ENCODE measurements at places on chromosomes 5 and 9. TPM values are rescaled to one million over a fixed set of nuclear protein-coding genes. Genes with fewer than 3 reads are reported as not detected.

GRCh38 chr9:75539523-75539922, 350.9 kb upstream of the PCSK5 start:
- H3K4me1 ChIP-seq: no peaks in the 10 kb centered on the region
- no peaks in the 10 kb centered on the region for H3K27me3 ChIP-seq
- no peak overlapping the region for H3K27ac ChIP-seq
- H3K4me3 ChIP-seq: no peak overlapping the region
- no peaks in the 10 kb centered on the region for H3K36me3 ChIP-seq

- H3K4me3 ChIP-seq: peak overlapping the region; percentile 66
- H3K27ac ChIP-seq: peak overlapping the region; percentile 94
- DNase-seq: no peak
- no peaks in the 10 kb centered on the region for H3K36me3 ChIP-seq
- no peaks in the 10 kb centered on the region for H3K27me3 ChIP-seq
Measured at GRCh38 chr5:118988866-118989180, 476 bp upstream of the DTWD2 start.

CBY3 gene
- total RNA-seq: not detected

GRCh38 chr9:130634191-130634768, 30.1 kb upstream of the PRDM12 start:
- no peak for DNase-seq
- no peaks in the 10 kb centered on the region for H3K4me1 ChIP-seq
- H3K27ac ChIP-seq: no peak overlapping the region
- no peaks in the 10 kb centered on the region for H3K27me3 ChIP-seq
- peaks cover 97% of the 10 kb centered on the region for H3K36me3 ChIP-seq

DNA sequence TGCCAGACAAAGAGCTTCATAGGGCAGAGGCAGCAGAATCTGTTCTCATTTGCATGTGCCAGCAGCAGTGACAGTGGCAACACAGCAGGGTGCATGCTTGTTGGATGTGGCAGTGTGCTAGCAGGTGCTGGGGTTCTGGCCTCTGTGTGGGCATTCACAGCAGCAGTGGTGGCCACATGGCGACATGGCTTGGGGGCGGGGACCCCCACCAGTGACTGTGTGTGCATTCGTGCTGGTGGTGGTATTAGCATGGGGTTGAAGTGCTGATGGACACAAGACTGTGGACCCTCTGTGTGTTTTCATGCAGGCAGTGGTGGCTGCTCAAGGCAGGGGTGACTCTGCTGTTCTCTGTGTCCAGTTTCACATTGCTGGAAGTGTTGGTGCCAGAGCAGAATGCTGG, 183.2 kb upstream of the PDE4D start:
- no peaks in the 10 kb centered on the region for H3K36me3 ChIP-seq
- no peak overlapping the region for H3K4me3 ChIP-seq
- H3K27ac ChIP-seq: no peak overlapping the region
- no peaks in the 10 kb centered on the region for H3K27me3 ChIP-seq

GABRG2 gene
- not detected for total RNA-seq

DNA sequence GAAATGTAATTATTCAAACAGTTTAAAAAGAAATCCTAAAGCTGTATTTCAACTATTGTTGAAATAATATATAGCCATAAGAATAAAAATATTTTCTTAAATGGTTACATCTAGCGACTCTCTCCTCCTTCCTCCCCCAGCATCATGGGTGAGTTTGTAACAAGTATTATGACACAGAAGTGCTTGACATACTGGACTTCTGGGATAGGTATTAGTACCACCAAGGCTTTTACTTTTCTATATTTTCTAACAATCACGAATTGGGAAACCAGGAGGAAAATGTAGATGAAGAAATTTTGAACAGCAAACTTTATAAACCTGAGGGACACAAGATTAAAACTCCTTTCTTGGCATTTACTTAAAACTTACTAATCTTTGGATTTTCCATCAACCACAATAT, 4.4 kb downstream of the RORB start:
- DNase-seq: no peak
- peaks cover 51% of the 10 kb centered on the region for H3K27me3 ChIP-seq
- no peak overlapping the region for H3K4me3 ChIP-seq
- H3K27ac ChIP-seq: no peak overlapping the region

GRCh38 chr9:133682818-133683585, 46.8 kb downstream of the DBH start:
- peak overlapping the region; percentile 9 for H3K27ac ChIP-seq
- no peaks in the 10 kb centered on the region for H3K36me3 ChIP-seq
- no peak overlapping the region for H3K4me3 ChIP-seq
- no peaks in the 10 kb centered on the region for H3K27me3 ChIP-seq

- DNase-seq: peak; percentile 86
- H3K4me3 ChIP-seq: peak overlapping the region; percentile 44
- H3K27me3 ChIP-seq: no peaks in the 10 kb centered on the region
- H3K4me1 ChIP-seq: peaks cover 88% of the 10 kb centered on the region
- peak overlapping the region; percentile 73 for H3K27ac ChIP-seq
Measured at GRCh38 chr9:133144142-133144903, 19.4 kb downstream of the GBGT1 start.

GRCh38 chr5:40569546-40570270, 110.0 kb upstream of the PTGER4 start:
- H3K4me1 ChIP-seq: no peaks in the 10 kb centered on the region
- no peak for DNase-seq
- H3K27ac ChIP-seq: peak overlapping the region; percentile 48
- H3K36me3 ChIP-seq: no peaks in the 10 kb centered on the region

DNA sequence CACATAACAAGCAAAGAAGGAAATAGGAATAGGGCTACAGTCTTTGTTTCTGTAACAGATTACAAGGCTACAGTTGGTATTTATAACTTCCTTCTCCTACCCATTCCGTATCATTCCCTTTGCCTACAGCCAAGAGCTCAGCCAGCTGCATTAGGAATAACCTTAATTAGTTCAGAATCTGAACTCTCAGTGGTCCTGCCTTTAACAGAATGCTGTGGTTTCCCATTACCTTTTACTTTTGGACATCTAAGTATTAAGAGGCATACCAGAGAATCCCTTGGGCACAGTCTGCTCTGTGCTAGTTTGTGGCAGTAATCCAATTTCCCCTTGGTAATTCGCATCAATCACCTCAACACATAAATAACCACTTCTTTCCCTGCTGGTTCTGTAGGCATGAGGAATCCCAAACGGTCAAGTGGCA, 44.2 kb downstream of the PKD2L2 start:
- no peak overlapping the region for H3K4me3 ChIP-seq
- H3K4me1 ChIP-seq: peaks cover 11% of the 10 kb centered on the region
- no peak overlapping the region for H3K27ac ChIP-seq
- no peaks in the 10 kb centered on the region for H3K27me3 ChIP-seq
- peak; percentile 33 for DNase-seq
- peaks cover 23% of the 10 kb centered on the region for H3K36me3 ChIP-seq

DNAJC18 gene
- 0.89 TPM for total RNA-seq

- no peak overlapping the region for H3K27ac ChIP-seq
- peaks cover 22% of the 10 kb centered on the region for H3K4me1 ChIP-seq
- no peaks in the 10 kb centered on the region for H3K36me3 ChIP-seq
- H3K27me3 ChIP-seq: no peaks in the 10 kb centered on the region
Measured at GRCh38 chr9:123343443-123344191, 12.4 kb upstream of the CRB2 start.

GRCh38 chr9:31166516-31166915, 1217.9 kb upstream of the ACO1 start:
- no peak overlapping the region for H3K4me3 ChIP-seq
- no peaks in the 10 kb centered on the region for H3K36me3 ChIP-seq
- H3K27ac ChIP-seq: no peak overlapping the region
- no peaks in the 10 kb centered on the region for H3K4me1 ChIP-seq
- no peaks in the 10 kb centered on the region for H3K27me3 ChIP-seq

GRCh38 chr5:89668821-89669220, 740.7 kb downstream of the CETN3 start:
- no peaks in the 10 kb centered on the region for H3K4me1 ChIP-seq
- no peaks in the 10 kb centered on the region for H3K27me3 ChIP-seq
- no peaks in the 10 kb centered on the region for H3K36me3 ChIP-seq
- H3K27ac ChIP-seq: no peak overlapping the region
- H3K4me3 ChIP-seq: no peak overlapping the region
- no peak for DNase-seq

- H3K4me3 ChIP-seq: no peak overlapping the region
- no peak overlapping the region for H3K27ac ChIP-seq
- H3K4me1 ChIP-seq: no peaks in the 10 kb centered on the region
- no peak for DNase-seq
- H3K27me3 ChIP-seq: no peaks in the 10 kb centered on the region
Measured at GRCh38 chr5:147143215-147143614, 91.6 kb upstream of the STK32A start.

GRCh38 chr9:72980600-72981265, 27.9 kb upstream of the ALDH1A1 start:
- peaks cover 17% of the 10 kb centered on the region for H3K4me1 ChIP-seq
- H3K27me3 ChIP-seq: no peaks in the 10 kb centered on the region
- H3K36me3 ChIP-seq: no peaks in the 10 kb centered on the region
- H3K4me3 ChIP-seq: no peak overlapping the region
- peak overlapping the region; percentile 12 for H3K27ac ChIP-seq
- no peak for DNase-seq

- no peaks in the 10 kb centered on the region for H3K36me3 ChIP-seq
- DNase-seq: peak; percentile 81
- H3K27me3 ChIP-seq: no peaks in the 10 kb centered on the region
- H3K27ac ChIP-seq: peak overlapping the region; percentile 92
- peak overlapping the region; percentile 95 for H3K4me3 ChIP-seq
- peaks cover 81% of the 10 kb centered on the region for H3K4me1 ChIP-seq
Measured at GRCh38 chr5:139650031-139650688, 2.0 kb downstream of the CXXC5 start.

PLAC8L1 gene
- not detected for total RNA-seq

DNA sequence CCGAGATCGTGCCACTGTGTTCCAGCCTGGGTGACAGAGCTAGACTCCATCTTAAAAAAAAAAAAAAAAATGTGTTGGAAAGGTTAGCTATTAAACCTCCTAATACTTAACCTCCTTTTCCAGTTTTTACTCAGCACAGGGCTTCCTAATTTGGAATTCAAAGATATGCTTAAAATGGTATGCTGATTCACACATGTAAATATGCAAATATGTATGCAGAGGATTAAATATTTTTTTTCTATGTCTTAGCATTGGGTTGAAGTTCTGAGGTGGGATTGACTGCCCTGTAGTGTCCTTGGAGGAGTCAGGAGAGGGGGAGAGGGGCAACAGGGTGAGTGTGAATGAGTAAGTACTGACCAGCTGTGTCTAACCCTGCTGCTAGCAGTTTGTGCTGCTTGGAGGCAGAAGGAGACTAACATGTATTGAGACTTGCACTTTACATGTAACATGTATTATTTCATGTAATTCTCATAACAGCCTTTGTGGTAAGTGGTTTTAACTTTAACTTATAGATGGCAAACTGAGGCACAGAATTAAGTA, 63.2 kb downstream of the SLC44A1 start:
- DNase-seq: no peak
- no peaks in the 10 kb centered on the region for H3K27me3 ChIP-seq
- no peaks in the 10 kb centered on the region for H3K4me1 ChIP-seq
- H3K4me3 ChIP-seq: no peak overlapping the region
- no peaks in the 10 kb centered on the region for H3K36me3 ChIP-seq

- no peak for DNase-seq
- peak overlapping the region; percentile 10 for H3K27ac ChIP-seq
- H3K4me3 ChIP-seq: no peak overlapping the region
- H3K36me3 ChIP-seq: peaks cover 13% of the 10 kb centered on the region
- no peaks in the 10 kb centered on the region for H3K4me1 ChIP-seq
Measured at GRCh38 chr9:20990867-20991266, 40.6 kb downstream of the HACD4 start.

DNA sequence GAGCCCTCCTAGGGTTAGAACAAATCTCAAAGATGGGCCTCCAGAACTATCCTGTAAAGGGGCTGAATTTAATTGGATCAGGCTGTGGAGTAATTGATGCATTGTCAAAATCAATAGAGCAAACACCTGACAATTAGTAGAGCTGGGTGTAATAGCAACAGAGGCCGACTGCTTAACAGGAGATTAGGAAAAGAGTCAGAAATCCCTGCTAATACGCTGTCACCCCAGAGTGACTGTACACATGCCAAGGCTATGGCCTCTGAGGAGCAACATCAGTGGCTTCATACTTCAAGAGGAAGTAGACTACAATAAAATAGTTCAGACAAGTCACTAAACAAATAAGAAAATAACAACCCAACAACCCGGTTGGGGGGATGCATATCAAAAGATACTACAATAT, 18.7 kb upstream of the GRPEL2 start:
- H3K36me3 ChIP-seq: no peaks in the 10 kb centered on the region
- H3K4me3 ChIP-seq: no peak overlapping the region
- H3K4me1 ChIP-seq: peaks cover 8% of the 10 kb centered on the region
- no peak for DNase-seq

DNA sequence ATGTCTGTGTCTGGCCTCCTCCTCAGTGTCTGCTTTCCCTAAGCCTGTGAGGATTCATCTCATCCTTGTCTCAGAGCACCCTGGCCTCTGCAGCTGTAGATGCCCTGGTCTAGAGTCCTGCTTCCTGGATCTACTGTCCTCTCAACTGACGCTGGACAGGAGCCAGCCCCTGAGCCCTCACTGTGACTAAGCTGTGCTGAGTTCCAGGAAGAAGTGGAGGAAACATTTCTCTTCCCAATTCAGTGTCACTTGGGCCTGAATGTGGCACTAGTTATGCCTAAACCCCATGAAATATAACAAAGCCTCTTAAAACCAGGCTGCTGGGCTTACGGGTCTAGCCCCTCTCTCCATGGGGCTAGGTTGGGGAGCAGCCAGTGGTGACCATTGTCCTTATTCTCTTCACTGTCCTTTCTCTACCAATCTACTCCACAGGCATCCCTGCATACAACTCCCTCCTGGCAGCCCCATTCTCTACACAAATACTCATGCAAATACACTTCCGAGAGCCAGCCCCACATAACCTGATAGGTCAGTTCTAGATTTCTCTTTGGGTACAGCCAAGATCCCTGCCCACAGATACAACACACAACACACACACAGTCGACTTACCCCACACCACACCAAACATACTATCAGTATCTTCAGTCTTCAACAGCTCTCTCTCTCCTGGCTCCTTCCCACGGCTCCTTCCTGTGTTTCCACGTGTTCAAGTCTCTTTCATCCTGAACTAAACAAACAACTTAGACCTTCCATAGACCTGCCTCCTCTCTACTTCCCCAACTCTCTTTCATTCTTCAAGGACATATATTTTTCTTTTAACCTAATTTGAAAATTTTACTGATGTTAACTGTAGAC, 220.8 kb downstream of the SNX18 start:
- H3K27ac ChIP-seq: no peak overlapping the region
- H3K27me3 ChIP-seq: no peaks in the 10 kb centered on the region
- no peak overlapping the region for H3K4me3 ChIP-seq

GRCh38 chr9:101574731-101575333, 19.9 kb downstream of the PPP3R2 start:
- H3K27me3 ChIP-seq: no peaks in the 10 kb centered on the region
- DNase-seq: no peak
- H3K36me3 ChIP-seq: peaks cover 9% of the 10 kb centered on the region
- H3K4me1 ChIP-seq: no peaks in the 10 kb centered on the region
- H3K27ac ChIP-seq: no peak overlapping the region
- no peak overlapping the region for H3K4me3 ChIP-seq

GRCh38 chr5:154214371-154215106, 24.0 kb downstream of the GALNT10 start:
- peak overlapping the region; percentile 27 for H3K27ac ChIP-seq
- H3K4me3 ChIP-seq: no peak overlapping the region
- peaks cover 36% of the 10 kb centered on the region for H3K4me1 ChIP-seq
- H3K36me3 ChIP-seq: peaks cover 18% of the 10 kb centered on the region
- no peak for DNase-seq
- H3K27me3 ChIP-seq: no peaks in the 10 kb centered on the region

ARID3C gene
- not detected for total RNA-seq

GFI1B gene
- not detected for total RNA-seq

GRCh38 chr9:96130970-96131369, 171.0 kb downstream of the HSD17B3 start:
- no peak overlapping the region for H3K27ac ChIP-seq
- DNase-seq: no peak
- no peaks in the 10 kb centered on the region for H3K27me3 ChIP-seq
- peaks cover 10% of the 10 kb centered on the region for H3K4me1 ChIP-seq
- no peaks in the 10 kb centered on the region for H3K36me3 ChIP-seq
- H3K4me3 ChIP-seq: no peak overlapping the region
